Ovary (tissue), 10 donors: ENCODE measurements at places on chromosomes 7 and 10.
A peak's percentile ranks its signal among the peaks of the same experiment; 100 is the strongest.

GRCh38 chr7:158411232-158411950 is 176.2 kb downstream of the PTPRN2 start:
- no peaks in the 10 kb centered on the region for H3K4me1 ChIP-seq
- DNase-seq, result no peak
- H3K27me3 ChIP-seq, result no peaks in the 10 kb centered on the region
- no peaks in the 10 kb centered on the region for H3K36me3 ChIP-seq
- H3K27ac ChIP-seq, result no peak overlapping the region

- H3K27me3 ChIP-seq, result no peaks in the 10 kb centered on the region
- peak; percentile 78 for DNase-seq
- peaks cover 7% of the 10 kb centered on the region for H3K4me1 ChIP-seq
- peak overlapping the region; percentile 95 for H3K27ac ChIP-seq
- peak overlapping the region; percentile 100 for H3K4me3 ChIP-seq
- no peaks in the 10 kb centered on the region for H3K36me3 ChIP-seq
These were observed 1.3 kb downstream of the EIF4EBP2 start for GRCh38 chr10:70405037-70405824.

DNA sequence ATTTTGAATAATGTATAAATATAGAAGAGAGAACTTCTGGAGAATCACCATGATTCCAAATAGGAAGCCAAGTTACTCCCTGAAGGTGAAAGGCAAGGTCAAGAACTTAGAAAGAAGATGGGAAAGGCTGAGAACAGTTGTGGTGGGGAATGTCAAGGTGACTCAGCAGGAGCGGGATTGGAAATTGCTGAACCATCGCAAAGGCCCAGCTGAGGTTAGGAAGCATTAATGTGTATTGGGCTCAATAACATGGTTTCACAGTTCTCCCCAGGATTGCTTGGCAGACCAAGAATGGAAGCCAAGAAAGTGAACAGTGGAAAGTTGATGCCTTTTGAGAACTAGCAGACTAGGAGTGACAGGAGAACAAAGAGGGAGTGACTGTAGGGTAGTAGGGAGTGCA is 133.3 kb downstream of the VTI1A start:
- no peak overlapping the region for H3K4me3 ChIP-seq
- H3K36me3 ChIP-seq, result no peaks in the 10 kb centered on the region
- H3K4me1 ChIP-seq, result no peaks in the 10 kb centered on the region

GRCh38 chr10:46314071-46314470 is 27.3 kb downstream of the ANTXRL start:
- H3K4me3 ChIP-seq, result no peak overlapping the region
- peak; percentile 18 for DNase-seq

- peaks cover 40% of the 10 kb centered on the region for H3K4me1 ChIP-seq
- H3K4me3 ChIP-seq, result no peak overlapping the region
- H3K36me3 ChIP-seq, result no peaks in the 10 kb centered on the region
- H3K27me3 ChIP-seq, result no peaks in the 10 kb centered on the region
- peak overlapping the region; percentile 69 for H3K27ac ChIP-seq
These were observed 14.0 kb downstream of the PWWP2B start for GRCh38 chr10:132410779-132411532.

DNA sequence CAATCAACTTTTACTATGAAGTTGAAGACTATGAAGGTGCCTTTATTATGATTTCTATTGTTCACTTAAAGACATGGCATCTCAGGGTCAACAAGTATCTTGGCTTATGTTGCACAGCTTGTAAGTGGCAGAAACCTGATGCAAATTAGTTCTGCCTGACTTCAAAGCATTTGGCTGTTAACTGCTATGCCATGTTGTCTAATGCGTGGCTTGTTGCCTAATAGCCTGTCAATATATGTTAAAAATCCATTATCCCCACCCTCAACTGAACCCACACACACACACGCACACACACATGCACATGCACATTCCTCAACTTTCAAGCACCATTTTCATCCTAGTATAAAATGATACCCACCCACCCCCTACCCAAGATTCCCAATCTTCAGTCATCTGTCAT is 217.1 kb downstream of the NRG3 start:
- no peaks in the 10 kb centered on the region for H3K27me3 ChIP-seq
- no peaks in the 10 kb centered on the region for H3K36me3 ChIP-seq
- H3K27ac ChIP-seq, result no peak overlapping the region
- H3K4me3 ChIP-seq, result no peak overlapping the region
- DNase-seq, result no peak

DNA sequence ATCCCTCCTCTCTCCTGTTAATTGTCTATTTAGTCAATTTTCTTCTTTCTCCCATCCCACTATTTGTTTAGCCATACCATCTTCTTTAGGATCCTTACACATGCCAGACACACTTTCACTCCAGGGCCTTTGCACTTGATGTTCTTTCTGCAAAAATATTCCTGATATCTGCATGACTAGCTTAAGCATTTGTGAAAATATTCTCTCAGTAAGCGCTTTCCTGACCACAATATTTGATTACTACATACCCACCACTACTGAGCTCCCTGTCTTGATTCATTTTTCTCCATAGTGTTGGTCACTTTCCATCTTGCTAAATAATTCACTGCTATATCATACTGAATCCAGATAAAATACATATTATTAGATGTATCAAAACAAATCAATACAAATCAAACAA is 75.1 kb downstream of the SEMA3D start:
- H3K36me3 ChIP-seq, result no peaks in the 10 kb centered on the region
- no peaks in the 10 kb centered on the region for H3K27me3 ChIP-seq
- H3K4me1 ChIP-seq, result no peaks in the 10 kb centered on the region
- no peak overlapping the region for H3K27ac ChIP-seq
- DNase-seq, result no peak
- no peak overlapping the region for H3K4me3 ChIP-seq

- no peaks in the 10 kb centered on the region for H3K36me3 ChIP-seq
- peaks cover 5% of the 10 kb centered on the region for H3K4me1 ChIP-seq
- no peak overlapping the region for H3K27ac ChIP-seq
- H3K4me3 ChIP-seq, result no peak overlapping the region
These were observed 10.1 kb upstream of the TMEM26 start for GRCh38 chr10:61463035-61463909.

GRCh38 chr7:90222811-90223725 is 11.5 kb downstream of the STEAP2 start:
- peak; percentile 58 for DNase-seq
- H3K27ac ChIP-seq, result peak overlapping the region; percentile 82
- H3K27me3 ChIP-seq, result no peaks in the 10 kb centered on the region
- H3K4me1 ChIP-seq, result peaks cover 3% of the 10 kb centered on the region
- H3K36me3 ChIP-seq, result no peaks in the 10 kb centered on the region

- no peaks in the 10 kb centered on the region for H3K36me3 ChIP-seq
- H3K27ac ChIP-seq, result no peak overlapping the region
- no peaks in the 10 kb centered on the region for H3K4me1 ChIP-seq
- H3K27me3 ChIP-seq, result no peaks in the 10 kb centered on the region
These were observed 137.7 kb downstream of the RSU1 start for GRCh38 chr10:16679511-16679910.

DNA sequence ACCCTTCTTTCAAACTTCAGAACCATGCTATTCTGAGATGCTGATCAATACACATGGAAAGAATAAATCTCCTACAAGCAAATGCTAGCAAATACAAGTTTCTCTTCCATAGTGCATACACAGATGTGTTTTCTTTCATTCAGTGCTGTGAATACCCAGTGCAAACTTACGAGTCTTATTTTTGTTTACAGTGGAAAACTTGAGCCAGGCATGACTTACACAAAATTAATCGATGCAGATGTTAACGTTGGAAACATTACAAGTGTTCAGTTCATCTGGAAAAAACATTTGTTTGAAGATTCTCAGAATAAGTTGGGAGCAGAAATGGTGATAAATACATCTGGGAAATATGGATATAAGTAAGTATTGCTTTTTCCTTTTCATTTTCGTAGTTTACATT is 48.8 kb downstream of the PNLIPRP3 start:
- no peak for DNase-seq
- H3K4me3 ChIP-seq, result no peak overlapping the region
- no peak overlapping the region for H3K27ac ChIP-seq
- no peaks in the 10 kb centered on the region for H3K36me3 ChIP-seq

DNA sequence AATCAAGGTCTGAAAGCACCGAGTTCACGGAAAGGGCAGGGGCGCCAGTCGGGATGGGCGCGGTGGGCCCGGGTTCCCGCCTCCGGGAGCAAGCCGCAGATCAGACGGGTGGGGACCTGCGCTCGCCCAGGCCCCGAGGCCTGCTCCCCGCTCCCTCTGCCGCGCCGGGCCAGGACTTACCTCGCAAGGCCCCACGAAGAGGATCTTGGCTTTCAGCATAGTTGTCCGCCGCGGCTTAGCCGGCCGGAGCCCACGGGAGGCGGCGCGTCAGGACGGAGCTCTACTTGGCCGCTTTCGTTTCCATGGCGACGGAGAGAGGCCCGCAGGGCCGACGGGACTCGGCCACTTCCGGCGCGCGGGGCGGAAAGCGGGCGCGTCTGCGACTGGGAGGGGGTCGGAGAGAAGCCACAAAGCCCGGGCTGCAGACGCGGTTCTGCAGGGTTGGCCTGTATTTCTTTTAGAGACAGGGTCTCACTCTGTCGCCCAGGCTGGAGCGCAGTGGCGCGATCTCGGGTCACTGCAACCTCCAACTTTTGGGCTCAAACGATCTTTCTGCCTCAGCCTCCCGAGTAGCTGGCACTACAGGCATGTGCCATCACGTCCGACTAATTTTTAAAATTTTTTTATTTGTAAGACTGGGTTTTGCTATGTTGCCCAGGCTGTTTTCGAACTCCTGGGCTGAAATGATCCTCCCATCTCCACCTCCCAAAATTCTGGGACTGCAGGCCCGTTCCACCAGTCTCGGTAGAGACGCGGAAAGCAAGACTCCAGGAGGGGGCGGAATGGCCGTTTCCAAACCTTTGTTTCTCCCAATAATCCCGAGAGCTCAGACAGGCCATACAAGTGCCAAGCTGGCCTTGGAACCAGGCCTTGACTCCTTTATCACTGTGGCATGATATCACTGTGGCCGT is at the start of gene IFT22:
Gene IFT22, minus strand, starts transcription at position 322 of the 911 bp plus-strand sequence. Its CDS starts 103 bp downstream, at position 219.
- H3K27me3 ChIP-seq, result no peaks in the 10 kb centered on the region
- H3K36me3 ChIP-seq, result no peaks in the 10 kb centered on the region
- peaks cover 5% of the 10 kb centered on the region for H3K4me1 ChIP-seq
- DNase-seq, result peak; percentile 95
- peak within 1 kb of the TSS; percentile 52 for H3K4me3 ChIP-seq
